Esophagus muscularis mucosa (tissue), 4 donors: ENCODE measurements at places on chromosomes 5 and 9.

DNA sequence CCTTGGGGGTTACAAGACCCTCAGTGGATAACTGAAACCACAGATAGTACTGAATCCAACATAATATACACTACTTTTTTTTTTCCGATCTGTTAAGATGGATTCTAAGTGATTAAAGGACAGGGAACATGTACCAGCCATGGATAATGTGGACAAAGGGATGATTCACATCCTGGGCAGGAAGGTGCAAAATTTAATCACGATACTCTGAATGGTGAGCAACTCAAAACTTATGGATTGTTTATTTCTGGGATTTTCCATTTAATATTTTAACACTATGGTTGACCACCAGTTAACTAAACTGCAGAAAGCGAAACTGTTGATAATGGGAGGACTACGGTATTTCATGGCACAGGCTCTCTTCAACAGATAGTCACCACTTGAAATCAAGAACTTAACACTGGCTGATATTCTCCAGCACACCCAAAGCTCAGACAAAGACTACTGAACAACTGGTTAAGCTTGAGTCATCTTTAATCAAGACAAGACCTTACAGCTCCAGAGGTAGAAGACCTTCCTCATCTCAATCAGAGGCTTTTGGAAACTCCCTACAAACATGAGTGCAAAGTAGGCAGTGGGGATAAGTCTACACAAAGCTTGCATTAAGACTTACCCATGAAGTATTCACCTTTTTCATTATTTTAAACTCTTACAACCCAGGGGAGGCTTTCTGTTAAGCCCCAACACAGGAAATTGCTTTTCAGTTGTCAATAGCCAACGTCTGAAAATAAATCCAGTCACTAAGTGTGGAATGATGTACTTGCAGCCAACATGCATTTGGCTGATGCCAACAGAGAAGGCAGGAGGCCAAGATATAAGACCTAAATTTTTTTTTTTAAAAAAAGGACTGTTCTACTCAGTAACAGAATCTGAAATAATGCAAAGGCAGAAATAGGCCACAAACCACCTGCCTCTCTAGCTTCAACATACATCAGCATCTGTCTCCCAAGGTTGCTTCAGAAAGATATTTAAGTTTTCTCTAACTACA, 78.7 kb downstream of the ELAVL2 start:
- no peak for DNase-seq

- no peak for DNase-seq
These were observed 5.9 kb downstream of the CMYA5 start for GRCh38 chr5:79695526-79695925.

- peak; percentile 60 for DNase-seq
These were observed 52.1 kb upstream of the FSTL4 start for GRCh38 chr5:133664422-133664821.

- DNase-seq: no peak
These were observed 15.5 kb downstream of the C5orf15 start for GRCh38 chr5:133952729-133953567.

DNA sequence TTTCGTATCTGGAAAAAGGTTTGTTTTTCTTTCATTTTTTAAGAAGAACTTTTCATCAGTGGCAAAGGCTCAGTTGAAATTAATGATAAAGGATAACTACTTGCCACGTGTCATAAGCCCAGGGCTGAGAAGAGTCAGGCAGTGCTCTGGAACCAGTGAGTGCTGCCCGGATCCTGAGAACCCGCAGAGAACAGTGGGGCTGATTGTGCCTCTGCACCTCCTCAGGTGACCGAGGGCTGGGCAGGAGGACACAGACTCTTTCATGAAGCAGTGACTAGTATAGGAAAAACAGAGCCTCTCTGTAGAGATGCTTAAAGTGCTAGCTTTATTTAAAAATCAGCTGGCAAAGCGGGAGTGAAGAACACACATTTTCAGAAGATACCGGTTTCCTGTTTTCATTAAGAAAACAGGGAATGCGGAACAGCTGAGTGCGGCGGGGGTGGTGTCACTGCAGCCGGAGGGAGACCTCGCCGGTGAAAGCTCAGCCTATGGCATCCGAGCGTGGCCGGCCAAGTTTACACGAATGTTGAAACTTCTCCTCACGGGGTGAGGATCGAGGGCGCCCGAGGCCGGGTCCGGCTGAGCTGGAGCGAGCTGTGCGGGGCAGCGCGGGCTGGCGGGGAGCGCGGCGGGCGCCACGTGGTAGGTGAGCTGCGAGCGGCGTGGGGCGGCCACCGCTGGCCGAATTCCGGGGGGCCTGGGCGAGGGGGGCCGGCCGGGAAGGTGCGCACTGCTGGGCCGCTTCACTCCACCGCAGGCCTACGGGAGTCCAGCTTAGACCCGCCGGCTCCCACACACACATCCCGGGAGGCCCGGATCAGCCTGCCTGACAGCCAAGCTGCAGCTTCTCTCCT, 134.7 kb upstream of the DMRT1 start:
- DNase-seq: no peak

DNA sequence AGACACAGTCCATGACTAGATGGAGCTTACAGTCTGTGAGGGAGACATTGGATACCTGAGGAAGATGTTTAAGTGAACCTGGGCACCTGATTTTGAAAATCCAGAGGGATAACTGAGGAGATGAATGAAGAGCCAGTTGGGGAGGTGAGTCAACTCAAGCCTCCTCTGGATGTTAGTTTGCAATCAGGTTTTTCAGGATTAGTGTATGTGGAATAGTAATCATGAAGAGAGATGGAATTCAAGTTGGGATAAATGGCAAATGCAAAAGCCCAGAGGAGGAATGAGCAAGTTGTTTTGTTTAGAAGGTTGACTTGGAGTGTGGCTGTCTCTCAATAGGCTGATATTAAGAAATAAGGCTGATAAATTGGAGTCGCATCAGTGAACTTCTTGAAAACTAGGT, 28.9 kb downstream of the PRDM6 start:
- DNase-seq: no peak

DNA sequence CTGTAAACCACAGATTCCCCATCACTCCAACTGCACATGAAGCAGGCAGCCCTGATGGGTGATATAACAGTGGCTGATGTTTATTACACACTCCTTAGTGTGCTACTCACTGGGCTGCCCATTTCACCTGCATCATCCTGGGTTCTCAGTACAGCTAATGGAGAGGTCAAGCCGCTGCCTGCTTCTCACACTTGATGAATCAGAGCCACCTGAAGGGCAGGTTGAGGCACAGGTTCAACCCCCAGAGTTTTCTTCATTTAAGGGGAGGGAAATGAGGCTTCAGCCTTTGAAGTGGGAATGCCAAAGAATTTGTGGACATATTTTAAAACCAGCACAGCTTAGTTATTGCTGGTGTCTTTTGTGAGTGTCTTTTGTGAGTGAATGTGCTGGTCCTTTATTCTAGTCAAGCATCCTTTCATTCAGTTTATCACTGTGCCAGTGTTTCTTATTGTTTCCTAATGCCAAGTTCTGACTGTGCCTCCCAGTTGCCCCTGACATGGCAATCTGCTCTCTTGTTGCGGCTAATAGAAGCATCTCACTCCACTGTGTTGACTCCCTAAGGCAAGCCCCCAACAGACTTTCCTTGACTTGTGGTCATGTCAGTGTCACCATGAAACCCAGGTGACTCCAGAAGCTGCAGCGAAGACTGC, 109.2 kb downstream of the FBXL7 start:
- DNase-seq: no peak
